Activated CD8-positive, alpha-beta memory T cell treated with anti-CD3 and anti-CD28 coated beads for 1 hour (primary cell): ENCODE measurements at places on chromosomes 2 and 18.

- no peak for DNase-seq
These were observed 1.7 kb upstream of the DPP4 start for GRCh38 chr2:162075689-162076132.

- no peak for DNase-seq
These were observed 470.2 kb downstream of the TXNL1 start for GRCh38 chr18:56168049-56168781.

GRCh38 chr2:236833501-236834073 is 252.1 kb upstream of the COPS8 start:
- DNase-seq: no peak

GRCh38 chr2:29699045-29699444 is 222.3 kb downstream of the ALK start:
- DNase-seq: no peak

GRCh38 chr2:1862608-1863280 is 118.4 kb upstream of the PXDN start:
- DNase-seq: no peak

DNA sequence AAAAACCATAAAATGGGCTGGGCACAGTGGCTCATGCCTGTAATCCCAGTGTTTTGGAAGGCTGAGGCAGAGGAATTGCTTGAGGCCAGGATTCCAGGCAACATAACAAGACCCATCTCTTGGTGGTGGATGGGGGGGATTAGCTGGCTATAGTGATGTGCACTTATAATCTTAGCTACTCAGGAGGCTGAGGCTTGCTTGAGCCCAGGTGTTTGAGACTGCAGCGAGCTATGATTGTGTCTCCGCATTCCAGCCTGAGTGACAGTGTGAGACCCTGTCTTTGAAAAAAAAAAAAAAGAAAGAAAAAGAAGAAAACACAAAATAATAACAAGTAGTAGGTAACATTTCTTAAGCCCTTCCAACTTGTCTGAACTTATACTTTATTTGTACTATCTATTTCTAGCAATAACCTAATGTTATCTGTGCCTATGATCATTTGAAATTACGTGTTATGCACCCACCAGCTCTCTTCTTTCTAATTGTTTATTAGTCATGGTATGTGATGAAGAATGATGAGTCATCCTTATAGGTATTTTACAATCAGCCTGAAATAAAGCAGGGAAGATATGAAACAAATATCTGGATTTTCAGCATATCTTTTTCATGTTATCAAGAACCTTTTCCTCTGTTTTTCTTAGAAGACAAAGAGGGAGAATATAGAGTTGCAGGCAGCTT is 129.3 kb upstream of the UNC80 start:
- DNase-seq: no peak

- no peak for DNase-seq
These were observed 11.3 kb downstream of the MEIS1 start for GRCh38 chr2:66445925-66446871.

GRCh38 chr2:213306316-213306942 is 22.2 kb downstream of the SPAG16 start:
- no peak for DNase-seq

DNA sequence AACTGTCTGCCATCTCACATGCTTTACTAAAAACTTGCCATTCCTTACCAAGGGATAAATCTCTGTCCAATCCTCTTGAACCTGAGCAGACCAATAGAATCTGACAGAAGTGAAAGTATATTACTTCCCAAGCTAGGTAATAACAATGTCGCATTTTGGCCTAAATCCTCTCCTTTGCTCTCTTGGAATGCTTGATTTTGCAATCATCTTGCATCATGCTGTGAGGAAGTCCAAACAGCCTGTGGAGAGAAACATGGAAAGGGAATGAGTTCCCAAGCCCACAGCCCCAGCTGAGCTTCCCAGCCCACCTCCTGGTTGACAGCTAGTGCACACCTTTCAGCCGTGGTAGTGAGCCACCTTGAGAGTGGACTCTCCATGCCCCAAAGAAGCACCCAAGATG is 540.6 kb downstream of the STK39 start:
- no peak for DNase-seq

DNA sequence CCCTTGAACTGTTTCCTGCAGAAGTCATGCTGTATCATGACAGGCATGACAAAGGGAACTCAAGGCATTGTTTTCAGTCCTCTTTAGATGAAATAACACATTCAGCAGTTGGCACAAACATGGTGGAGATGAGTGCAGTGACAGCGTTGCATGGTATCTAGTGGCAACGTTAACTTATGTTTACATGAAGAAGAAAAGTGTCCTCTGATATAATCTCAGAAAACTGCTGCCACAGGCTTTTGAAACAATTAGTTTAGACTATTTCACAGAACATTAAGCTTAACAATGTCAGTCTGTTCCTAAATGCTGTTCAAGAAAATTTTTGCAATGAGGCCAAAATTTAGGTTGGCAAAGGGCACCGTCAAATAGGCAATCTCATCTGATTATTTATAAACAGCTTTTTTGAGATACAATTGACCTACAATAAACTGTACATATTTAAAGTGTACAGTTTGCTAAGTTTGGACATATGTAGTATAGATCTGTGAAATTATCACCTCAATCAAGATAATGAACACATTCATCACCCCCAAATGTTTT is 64.7 kb downstream of the LYPD6B start:
- no peak for DNase-seq

GRCh38 chr2:65636813-65637483 is 204.5 kb upstream of the SPRED2 start:
- DNase-seq: no peak

DNA sequence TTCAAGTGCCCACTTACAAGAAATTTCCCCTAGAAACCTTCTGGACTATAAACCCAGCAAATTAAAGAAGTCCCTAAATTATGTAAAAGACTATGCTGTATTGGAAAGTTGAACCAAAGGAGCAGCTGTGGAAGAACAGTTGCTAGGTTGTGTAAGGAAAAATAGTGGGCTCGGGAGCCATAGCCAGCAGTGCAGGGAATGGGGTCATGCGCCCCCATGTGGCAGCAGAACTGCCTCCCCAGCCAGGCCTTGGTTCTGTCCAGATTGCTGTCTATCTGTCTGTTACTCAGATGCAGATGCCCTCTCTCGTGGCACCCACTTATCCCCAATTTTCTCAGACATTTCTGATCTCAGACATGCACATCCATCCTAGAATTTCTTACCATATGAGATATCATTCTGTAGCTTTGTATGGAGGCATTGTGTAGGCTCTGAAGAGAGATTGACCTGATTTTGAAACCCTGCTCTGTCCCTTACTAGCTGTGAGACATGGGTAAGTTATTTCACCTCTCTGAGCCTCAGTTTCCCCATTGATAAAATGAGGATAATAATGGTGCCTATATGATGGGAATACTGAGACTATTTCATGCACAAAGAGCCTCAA is 258.3 kb downstream of the SS18 start:
- no peak for DNase-seq

DNA sequence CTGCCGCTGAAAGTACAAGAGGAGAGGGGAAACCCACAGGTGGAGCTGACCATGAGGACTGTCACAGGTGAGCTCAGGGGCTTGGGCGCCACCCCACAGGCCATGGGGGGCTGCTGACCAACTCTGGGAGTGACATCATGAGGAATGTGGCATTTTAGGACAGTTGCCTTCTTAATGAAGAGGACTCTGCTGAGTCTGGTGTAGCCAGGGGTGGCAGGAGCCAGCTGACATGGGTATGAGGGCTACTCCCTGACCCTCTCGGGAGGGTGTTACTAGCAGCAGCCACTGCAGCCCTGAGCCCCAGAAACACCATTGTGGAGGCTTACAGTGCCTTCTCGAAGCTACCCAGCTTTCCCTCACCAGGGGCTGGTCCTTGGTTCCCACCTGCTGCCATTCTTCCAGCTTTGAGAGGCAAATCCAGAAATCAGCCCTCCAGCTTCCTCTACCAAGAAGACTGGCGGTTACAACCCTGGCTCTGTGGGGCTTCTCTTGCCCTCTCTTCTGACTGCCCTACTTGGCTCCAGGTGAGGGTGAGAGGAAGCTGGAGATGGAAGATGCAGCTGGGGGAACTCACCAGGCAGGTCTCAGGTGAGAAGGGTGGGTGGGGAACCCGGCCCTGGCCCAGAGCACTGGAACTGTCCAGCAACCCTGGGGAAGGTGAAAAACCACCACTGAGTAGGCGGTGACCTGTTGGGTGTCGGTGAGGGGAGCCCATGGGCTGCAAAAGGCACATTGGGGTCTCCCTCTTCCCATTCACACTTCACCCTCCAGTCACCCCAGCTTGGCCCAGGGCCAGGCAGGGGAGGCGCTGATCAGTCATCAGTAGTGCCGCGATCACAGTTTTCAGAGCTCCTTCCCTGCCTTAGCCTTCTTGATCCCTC is 98.5 kb downstream of the MCFD2 start:
- DNase-seq: no peak

- no peak for DNase-seq
These were observed 19.1 kb downstream of the SH2D6 start for GRCh38 chr2:85437488-85438200.

GRCh38 chr18:58385472-58385871 is 243.4 kb downstream of the ALPK2 start:
- DNase-seq: no peak

GRCh38 chr2:8794923-8795825 is 42.2 kb downstream of the KIDINS220 start:
- no peak for DNase-seq

DNA sequence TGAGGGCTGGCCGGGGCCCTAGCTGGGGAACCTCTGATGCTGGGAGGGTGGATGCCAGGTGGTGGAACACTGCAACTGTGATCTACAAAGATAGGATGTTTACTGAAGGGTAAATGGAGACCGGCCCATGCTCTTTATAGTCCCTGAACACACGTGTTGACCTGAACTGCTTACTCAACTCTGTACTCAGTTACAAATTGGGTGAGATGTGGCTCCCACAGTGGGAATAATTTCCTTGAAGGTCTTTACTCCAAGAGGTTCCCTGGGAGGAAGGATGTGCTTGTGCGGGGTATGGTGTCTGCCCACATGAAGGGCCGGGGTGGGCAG is 254.1 kb downstream of the PRKCE start:
- DNase-seq: no peak

- DNase-seq: no peak
These were observed 411.0 kb upstream of the GYPC start for GRCh38 chr2:126244937-126245336.
